ENCODE measurements at places on chromosomes 11 and 22.
A peak's percentile ranks its signal among the peaks of the same experiment; 100 is the strongest.

DNA sequence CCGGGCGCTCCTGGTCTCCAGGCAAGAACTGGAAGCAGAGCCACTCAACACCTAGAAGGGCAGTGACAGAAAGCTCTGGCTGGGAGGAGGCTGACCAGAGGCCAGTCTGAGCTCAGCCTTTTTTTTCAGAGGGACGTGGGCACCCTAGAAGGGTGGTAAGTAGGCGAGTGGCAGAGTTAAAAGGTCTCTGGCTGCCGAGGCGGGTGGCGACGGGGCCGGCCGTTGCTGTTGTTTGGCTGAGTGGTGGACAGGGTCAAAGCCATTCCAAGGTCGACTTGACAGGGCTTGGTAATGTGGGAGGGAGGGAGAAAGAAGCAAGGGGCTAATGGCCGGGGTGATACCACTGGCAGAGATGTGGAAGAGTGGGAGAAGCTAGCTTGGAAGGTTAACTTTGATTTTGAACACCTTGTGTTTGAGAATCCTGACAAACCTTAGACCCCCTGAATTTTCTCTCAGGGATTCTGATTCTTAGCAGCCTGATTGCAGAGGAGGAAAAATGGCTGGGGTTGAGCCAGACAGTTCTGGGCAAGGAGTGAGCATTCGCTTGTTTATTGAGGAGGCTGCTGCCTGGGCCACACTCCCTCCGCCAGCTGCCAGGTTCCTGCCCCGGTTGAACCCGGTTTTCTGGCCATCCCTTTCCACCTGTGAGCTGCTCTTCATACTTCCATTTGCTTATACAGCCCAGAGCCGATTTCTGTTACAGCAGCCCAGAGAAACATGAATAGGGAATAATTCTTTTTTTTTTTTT is 868 bp upstream of the SYCE3 start:
- DNase-seq: no peak

DNA sequence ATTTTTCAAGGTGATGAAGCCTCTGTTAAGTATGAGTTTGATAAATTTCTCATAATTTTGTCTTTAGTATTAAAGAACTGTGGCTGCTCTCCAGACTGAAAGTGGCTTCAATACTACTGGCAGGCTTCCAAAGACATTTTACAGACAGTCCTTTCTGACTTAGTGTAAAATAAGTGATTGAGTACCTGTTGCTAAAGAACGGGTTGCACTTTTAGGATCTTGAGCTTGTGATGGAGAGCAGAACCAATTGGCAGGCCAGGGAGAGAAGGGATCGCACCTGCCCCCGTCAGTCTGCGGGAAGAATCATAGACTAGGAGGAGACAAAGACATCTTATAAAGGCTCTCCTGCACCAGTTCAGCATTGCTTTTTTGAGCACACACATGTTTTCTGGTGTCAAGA is 4.4 kb downstream of the NCAM1 start:
- DNase-seq: no peak

- DNase-seq: no peak
Measured at GRCh38 chr11:83659466-83659865, 373.3 kb upstream of the CCDC90B start.

GRCh38 chr22:44030702-44031082 is 6.6 kb downstream of the PARVB start:
- no peak for DNase-seq

GRCh38 chr11:42925916-42926315 is 385.9 kb upstream of the API5 start:
- no peak for DNase-seq

DNA sequence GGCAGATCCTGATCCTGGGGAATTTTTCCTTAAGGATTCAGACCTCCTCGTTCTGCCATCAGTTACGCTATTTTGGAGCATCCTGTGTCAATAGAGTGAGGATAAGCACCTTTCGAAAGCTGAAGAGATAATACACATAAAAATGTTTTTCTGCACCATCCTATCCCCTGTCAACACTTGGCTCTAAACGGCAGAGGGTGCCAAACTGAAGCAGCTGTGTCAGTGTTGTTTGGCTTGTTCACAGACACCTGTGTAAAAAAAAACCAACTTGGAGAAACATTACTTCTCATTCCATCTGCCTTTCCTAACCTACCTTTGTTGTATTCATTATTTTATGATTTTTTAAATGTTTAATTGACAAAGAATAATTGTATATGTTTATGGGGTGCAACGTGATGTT is 417.0 kb upstream of the DDI1 start:
- no peak for DNase-seq

- DNase-seq: no peak
Measured at GRCh38 chr11:115676768-115677167, 172.6 kb upstream of the CADM1 start.

DNA sequence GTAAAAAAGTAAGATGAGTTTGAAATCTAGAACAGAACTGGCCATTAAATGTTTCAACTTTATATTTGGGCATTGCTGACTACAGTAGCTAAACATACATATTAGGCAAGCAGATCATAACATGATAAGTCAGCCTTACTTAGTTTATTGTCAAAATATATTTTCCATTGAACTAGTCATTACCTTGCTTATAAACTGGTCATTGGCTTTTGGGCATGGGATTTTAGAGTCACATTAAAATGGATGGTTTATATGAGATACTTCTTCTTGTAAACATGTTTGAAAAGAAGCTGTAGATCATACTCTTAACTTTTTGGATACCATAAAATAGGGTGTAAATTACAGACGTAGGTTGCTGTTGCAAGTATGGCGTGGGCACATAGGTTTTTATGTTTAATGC is 2.7 kb downstream of the HIPK3 start:
- no peak for DNase-seq

GRCh38 chr11:68361702-68362101 is 49.3 kb downstream of the LRP5 start:
- DNase-seq: no peak

DNA sequence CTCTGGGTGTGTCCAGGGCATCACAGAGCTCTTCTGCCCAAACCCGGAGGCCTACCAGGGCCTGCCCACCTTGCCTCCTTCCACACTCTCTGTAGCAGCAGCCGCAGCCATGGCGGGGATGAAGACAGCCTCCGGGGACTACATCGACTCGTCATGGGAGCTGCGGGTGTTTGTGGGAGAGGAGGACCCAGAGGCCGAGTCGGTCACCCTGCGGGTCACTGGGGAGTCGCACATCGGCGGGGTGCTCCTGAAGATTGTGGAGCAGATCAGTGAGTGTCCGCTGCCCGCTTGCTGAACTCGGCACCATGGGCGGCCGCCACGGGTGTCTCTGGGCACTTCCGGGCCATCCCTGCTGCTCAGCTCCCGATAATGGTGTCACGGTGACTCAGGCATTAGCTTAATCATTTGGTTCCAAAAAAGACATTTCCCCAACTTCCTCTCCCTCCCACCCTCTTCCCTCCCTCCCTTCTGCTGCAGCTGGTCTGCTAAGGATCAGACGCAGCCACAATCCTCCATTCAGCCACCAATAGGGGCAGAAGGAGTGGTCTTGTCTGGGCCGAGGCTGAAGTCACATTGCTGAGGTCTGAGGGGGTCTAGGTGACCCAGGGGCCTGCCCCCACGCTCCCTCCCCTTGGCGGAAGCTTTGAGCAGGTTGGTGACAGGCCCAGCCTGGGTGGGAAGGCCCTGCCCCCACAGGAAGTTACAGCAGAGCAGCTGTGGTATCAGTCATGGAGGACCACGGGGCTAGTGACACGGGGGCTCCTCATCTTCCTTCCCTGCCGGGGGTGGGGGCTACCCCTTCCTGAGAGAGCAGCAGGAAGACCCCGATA is 950 bp downstream of the FERMT3 start:
- peak; percentile 74 for DNase-seq

DNA sequence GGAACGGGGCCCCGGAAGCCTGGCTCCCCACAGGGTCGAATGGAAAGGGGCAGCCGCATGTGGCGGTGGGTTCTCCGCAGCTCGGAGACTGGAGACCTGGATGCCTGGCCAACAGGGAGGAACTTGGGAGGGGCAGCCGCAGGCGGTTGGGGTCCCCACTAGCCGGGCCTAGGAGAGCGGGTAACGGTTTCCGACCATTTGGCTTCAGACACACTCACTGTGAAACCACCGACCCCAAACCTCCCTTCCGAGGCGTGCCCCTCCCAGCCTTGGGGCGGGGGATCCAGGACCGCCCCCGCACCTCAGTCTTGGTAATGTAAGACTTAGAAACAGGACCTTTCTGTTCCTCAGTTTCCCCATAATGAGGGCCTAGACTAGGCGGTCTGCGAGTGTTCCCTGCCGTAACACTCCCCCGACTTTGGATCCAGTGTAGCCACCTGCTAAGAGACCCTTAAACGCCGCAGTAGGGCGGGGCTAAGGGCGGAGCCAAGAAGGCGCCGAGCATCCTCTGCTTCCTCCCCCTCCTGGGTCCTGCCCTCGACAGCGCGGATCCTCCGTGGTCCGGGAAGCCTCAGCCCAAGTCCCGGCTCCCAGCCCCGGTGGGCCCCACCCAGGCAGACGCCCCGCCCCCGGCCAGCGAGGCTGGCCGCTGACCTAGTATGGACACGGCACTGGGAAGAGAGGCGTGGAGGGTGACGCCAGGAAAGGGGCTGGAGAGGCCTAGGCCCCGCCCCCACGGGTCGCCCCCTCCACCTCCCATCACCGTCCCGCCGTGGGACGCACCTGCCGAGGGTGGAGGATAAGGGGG is 1.8 kb upstream of the RASGRP2 start:
- peak; percentile 64 for DNase-seq

- peak; percentile 29 for DNase-seq
Measured at GRCh38 chr11:43130616-43131015, 181.2 kb upstream of the API5 start.

- DNase-seq: no peak
Measured at GRCh38 chr11:104999721-105000120, 23.2 kb downstream of the CASP5 start.

DNA sequence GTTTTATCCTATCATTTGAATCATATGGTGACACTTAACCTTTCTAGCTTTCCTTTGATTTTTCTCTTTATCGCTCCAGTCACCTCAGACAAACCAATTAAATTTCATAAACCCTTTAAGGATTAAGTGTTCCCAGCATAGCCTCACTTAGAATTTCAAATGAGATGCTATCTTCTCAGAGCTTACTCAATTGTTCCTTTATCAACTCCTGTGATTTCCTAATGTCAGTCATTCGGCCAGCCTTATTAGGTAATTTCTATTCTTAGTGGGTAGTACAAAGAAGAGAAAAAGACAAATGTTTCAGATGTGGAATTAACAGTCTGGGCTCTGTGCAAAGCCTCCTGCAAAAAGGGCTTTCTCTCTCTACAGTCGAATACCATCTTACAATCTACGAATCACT is 77.1 kb upstream of the CCDC90B start:
- no peak for DNase-seq
